Frontal cortex (tissue), 4 donors: ENCODE measurements at places on chromosomes 3 and 15.
A peak's percentile ranks its signal among the peaks of the same experiment; 100 is the strongest.

DNA sequence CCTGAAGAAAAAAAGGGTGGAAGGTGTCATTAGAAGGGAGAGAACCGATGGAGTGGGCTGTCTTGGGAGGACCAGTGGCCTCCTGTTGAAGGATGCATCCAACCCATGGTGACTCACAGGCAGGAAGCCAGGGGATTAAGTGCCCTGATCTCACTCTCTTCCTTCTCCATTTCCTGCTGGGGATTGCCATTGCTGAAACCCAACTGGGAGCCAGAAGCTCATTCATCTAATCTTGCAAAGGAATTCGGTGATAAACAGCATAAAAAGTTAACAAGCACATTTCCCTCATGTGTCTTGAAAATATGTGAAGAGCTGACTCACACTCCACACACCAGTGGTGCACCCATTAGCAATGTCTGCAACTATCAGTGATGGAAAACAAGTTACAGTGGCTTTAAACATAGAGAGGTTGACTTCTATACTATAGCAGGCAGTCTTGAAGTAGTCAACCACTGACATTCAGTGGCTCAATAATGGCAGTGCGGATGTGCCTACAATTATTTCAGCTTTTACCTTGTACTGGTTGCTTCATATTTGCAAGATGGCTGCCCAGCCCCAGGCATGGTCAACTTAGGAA is 12.8 kb upstream of the CSRNP1 start:
- no peak for DNase-seq

GRCh38 chr15:69016021-69016595 is 1.6 kb downstream of the NOX5 start:
- DNase-seq: no peak

DNA sequence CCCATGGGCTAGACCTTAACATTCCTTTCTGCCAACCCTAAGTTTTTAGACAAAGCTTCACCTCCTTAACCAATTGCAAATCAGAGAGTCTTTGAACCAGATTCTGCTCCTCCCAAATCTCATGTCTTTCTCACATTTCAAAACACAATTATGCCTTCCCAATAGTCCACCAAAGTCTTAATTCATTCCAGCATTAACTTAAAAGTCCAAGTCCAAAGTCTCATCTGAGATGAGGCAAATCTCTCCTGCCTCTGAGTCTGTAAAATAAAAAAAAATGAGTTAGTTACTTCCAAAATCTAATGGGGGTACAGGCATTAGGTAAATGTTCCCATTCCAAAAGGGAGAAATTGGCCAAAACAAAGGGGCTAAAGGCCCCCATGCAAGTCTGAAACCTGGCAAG is 43.8 kb upstream of the MYRIP start:
- DNase-seq: no peak

DNA sequence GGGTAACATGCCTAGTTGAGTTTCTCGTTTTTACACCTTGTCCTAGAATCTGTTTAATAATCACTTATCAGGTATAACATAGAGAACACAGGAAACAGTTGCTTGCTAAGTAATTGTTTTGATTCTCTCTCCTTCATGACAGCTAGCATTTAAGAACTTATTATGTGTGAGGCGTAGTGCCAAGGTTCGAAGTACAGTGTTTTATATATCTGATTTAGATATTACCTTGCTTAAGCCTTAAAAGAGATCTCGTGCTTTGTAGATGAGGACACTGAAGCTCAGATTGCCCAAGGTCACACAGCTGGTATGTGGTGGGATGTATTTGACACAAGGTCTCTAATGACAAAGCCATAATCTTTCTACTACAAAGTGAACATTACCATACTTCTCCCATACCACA is 29.0 kb upstream of the IFT57 start:
- DNase-seq: no peak

- peak; percentile 12 for DNase-seq
Measured at GRCh38 chr3:181729341-181729869, 17.7 kb downstream of the SOX2 start.

GRCh38 chr3:134313847-134314587 is 60.2 kb downstream of the AMOTL2 start:
- no peak for DNase-seq

DNA sequence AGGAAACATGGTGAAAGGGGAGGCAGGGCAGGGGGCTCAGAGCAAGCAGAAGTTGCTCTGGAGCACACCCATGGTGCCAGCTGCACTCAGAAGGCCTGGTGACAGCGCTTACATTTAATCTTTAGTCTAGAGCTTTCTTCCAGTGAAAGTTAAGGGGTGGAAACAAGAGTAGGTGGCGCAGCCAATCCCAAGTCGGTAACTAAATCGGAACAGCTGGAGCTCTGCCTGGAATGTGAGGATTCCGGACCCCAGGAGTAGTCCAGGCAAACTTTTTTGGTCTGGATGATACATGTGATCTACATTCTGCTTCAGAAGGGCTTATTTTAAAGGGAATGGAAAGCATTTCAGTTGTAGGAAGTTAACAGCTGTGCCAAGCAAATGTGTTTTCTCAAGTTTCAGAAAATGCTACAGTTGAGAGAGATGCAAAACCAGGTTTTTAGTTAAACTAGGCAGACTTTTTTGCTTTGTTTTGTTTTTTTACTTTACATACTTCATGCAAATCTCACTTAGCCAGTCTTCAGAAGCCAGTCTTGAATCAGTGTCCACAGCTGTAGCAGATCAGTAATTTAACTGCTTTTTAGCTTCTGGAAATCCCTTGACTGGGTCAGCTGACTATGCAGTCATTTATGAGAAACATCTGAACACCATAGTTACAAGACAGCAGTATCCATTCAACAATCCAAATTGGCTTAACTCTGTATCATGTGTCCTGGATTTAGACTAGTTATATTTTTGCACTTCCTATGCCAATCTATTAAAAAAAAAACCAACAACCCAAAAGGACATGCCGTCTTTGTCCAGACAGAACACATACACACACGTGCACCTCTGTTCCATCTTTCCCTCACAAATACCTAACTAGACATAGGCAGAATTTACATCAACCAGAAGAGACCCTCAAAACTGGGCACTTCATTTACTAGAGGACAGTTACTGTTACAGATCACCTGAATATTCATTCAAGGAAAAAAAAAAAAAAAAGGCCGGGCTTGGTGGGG is 33.2 kb downstream of the ZNF106 start:
- peak; percentile 27 for DNase-seq

- no peak for DNase-seq
Measured at GRCh38 chr3:28268989-28269388, 27.6 kb downstream of the CMC1 start.

GRCh38 chr3:50390508-50391224 is 31.3 kb upstream of the TMEM115 start:
- DNase-seq: no peak

- peak; percentile 71 for DNase-seq
Measured at GRCh38 chr15:23642413-23643044, 5.1 kb downstream of the MAGEL2 start.
